Stimulated activated CD4-positive, alpha-beta T cell treated with anti-CD3 and anti-CD28 coated beads, Interleukin-2, amount 100 ng/mL, for 48 hours (primary cell): ENCODE measurements at places on chromosomes 7 and 10.
A peak's percentile ranks its signal among the peaks of the same experiment; 100 is the strongest.

DNA sequence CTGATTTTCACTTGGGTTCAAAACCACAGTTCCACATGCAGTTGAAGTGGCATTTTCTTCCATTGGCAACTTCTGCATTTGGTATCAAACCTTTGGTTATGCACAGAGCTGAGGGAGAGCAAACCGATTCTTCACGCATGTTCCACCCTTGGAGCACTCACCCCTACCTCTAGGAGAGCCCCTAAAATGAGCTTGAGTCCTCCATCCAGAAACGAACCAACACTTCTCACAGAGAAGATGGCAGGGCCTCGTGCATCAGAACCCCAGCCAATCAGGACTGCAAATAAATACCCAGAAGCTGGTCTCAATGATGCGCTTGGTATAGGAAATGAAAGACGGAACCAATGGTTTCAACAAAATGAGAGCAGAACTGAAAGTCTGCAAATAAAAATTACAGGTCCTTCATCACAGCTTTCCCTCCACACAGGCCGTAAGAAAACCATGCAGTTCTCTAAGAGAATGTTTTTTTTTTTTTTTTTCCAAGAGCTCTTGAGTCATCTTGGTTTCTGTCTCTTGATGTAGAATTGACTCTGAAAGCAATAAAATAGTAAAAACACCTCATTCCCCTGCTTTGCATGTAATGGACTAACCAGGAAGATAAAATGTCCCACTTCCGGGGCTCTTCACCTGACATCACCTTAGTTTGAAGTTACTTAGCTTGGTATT is 23.9 kb downstream of the KLF6 start:
- DNase-seq = no peak

GRCh38 chr10:14617852-14618251 is 156.8 kb downstream of the FAM107B start:
- no peak for DNase-seq

DNA sequence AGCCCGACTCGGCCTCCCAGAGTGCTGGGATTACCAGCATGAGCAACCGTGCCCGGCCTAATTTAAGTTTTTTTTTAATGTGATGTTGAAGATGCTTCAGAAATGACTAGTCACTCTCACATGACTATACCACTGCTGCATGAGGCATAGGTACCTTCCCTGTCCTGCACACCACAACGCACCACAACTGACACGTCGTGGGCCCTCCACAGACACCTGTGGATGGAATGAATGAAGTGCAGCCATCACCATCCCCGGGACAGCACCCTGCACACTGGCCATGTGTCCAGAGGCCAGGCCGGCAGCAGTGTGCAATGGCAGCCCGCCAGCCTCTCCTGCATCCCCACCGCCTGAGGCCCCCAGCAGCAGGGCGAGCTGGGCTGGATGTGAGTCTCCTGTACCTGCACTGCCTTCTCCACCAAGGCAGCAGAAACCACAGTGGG is 55.1 kb downstream of the VOPP1 start:
- DNase-seq = peak; percentile 49

DNA sequence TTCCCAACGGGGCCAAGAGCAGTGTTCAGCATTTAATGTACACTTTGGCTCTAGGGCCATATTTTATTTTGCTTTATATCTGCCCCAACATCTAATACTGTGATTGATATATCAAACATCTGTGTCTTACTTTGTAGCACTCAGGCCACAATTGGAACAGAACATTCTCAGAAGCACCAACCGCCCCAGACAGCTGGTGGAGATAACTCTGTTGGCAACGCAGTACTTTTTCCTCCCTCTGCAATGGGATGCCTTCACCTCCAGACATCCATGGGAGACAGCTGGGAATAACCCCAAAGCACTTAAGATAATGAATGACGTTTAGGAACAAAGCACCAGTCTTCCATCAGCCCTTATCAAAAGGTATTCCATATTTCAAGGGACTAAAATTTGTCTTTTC is 57.4 kb downstream of the PIP4K2A start:
- no peak for DNase-seq

GRCh38 chr7:159098424-159098786 is 46.3 kb downstream of the VIPR2 start:
- no peak for DNase-seq
